Astrocyte of the cerebellum (primary cell): ENCODE measurements at places on chromosomes 5 and 9.

GRCh38 chr5:134538296-134538695 is 12.8 kb downstream of the JADE2 start:
- no peak for DNase-seq

- no peak for DNase-seq
Measured at GRCh38 chr9:110750272-110750671, 81.7 kb downstream of the MUSK start.

DNA sequence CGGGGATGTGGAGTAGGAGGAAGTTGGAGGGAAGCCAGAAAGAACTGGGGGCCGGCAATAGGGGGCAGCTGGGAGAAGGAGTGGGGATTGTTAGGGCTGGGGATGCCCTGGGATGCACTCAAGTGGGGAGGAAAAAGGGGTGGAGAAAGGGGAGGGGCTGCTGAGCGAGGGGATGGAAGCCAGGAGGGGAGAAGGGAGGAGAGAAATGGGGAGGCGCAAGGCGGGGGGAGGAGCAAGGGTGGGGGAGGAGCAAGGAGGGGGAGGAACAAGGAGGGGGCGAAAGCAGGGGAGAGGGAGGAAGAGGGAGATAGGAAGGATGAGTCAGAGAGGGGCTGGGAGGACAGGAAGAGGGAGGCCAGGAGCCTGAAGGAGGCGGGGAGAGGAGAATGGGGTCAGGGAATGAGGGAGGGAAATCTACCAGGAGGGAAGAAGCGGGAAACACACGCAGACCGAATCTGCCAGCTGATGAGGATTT is 1.6 kb downstream of the IRX4 start:
- no peak for DNase-seq

DNA sequence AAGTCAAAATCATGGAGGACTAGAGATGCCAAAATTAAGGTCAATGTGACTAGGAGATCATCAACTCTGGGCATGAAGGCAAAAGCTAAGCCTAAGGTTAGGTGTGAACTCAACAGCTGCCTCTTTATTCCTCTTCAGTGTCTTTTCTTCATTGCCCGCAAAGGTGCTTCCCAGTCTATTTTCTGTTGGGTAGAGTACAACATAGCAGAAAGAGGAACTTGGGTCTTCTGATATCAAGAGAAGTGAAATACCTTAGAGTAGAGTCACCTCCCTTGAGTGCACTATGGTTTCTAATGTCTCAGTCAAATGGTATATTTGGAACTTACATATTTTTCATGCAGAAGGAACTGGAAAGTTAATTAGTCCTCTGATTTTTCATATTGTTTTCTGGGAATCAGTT is 122.5 kb upstream of the GRIN3A start:
- no peak for DNase-seq

GRCh38 chr9:79623799-79624721 is 52.3 kb downstream of the TLE4 start:
- DNase-seq, result no peak

DNA sequence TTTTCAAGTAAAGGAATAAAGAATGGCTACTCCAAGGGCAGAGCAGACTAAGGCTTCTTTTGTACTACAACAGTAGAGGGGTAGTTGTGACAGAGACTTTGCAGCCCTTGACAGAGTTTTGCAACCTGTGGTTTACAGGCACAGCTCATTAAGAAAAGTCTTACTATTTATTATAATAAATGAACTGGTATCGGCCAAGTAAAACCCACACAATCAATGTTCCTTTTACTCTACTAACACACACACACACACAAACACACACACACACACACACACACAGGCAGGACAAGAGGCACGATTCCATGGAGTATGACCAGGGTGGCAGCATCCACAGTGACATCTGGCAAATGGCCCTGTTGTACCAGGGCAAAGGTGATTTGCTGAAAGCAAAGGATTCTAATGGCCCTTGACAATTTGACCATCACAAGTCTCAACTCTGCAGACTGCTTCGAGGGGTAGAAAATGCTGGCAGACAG is 59.1 kb upstream of the GOLPH3 start:
- no peak for DNase-seq

DNA sequence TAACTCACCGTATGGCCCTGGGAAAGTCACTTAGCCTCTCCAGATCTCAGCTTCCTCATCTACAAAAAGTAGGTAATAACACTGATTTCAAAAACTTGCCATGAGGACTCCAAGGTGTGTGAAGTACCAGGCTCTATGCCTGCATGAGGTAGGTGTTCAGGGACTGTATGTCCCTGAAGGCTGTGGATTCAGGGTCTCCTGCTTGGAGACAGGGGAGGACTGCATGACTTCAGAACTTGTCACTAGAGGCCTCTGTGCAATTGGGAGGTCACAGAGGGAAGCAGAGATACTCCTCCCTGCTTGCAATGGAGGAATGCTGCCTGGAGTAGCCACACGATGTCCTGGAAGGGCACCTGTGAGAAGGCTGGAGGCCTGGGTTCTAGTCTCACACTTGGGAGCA is 2.2 kb downstream of the PDGFRB start:
- DNase-seq, result no peak

GRCh38 chr9:93390953-93391515 is 60.5 kb upstream of the FAM120A start:
- DNase-seq, result no peak

- no peak for DNase-seq
Measured at GRCh38 chr5:99945478-99946442, 589.4 kb upstream of the FAM174A start.

DNA sequence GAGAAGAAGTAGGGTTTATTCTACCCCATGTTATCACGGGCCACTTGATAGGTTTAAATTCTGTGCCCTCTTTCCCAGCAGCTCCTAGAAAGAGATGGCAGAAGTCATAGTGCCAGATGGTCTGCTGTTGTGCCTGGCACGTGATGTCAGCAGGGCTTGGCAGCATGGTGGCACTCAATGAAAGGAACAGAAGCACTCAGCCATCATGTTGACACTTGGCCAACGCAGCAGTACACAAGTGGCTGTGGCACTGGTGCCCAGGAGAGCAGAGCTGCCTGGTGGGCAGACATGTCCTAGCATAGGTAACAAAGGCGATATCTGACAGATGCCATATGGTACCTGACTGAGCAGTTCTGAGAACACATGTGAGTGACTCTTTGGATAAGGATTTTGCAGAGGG is 796.4 kb upstream of the ACO1 start:
- no peak for DNase-seq

DNA sequence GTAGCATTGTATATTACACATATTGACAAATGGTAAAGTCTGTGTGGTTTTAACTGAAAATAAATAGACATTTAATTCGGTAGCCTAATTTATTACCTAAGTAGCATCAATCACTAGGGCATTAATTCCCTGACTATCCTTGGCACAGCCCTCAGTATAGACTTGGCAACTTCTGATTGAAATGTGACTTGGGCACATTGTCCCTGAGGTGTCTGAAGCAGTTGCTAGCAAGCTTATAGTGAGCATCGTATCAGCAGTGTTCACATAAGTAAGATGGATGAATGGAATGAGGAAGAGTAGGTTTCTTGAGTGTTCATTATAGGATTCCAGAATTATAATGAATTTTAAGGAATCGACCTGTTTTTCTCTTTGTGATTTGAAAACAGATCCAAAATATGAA is 16.1 kb downstream of the LURAP1L start:
- DNase-seq, result no peak

- DNase-seq, result peak; percentile 59
Measured at GRCh38 chr5:107806705-107807104, 136.0 kb upstream of the EFNA5 start.

GRCh38 chr9:70682298-70682697 is 267.8 kb upstream of the KLF9 start:
- no peak for DNase-seq

- DNase-seq, result no peak
Measured at GRCh38 chr9:126481862-126482261, 131.9 kb upstream of the LMX1B start.

DNA sequence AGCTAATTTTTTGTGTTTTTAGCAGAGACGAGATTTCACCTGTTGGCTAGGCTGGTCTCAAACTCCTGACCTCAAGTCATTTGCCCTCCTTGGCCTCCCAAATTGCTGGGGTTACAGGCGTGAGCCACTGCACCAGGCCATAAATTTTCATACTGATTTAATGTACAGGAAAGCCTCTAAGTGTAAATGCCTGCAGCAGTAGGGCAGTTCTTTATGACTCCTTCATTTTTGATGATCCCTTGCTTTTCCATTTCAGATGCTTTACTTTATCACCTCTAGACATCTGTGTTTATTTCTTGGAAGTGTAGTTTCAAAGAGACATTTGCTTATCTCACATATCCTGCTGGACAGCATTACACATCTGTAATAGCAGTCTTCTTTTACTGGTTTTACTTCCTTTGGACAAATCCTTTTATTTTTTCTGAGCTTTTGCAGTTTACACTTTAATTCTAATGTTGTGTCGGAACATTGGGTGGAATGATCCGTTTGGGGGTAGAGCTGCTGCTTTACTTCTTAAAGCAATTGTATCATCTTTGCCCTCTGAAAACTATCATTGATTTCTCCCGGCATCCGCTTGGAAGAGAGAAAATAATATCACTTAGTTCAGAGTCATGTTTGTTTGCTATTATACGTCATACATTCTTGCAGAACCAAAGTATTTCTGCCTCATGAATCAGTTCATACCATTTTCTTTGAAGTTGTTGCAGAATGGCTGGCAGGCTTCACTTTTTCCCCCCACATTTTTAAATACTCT is 36.0 kb downstream of the SCGB3A1 start:
- no peak for DNase-seq
